RPMI7951 (cell line): ENCODE measurements at places on chromosomes 6 and 20. TPM values are rescaled to one million over a fixed set of nuclear protein-coding genes. Genes with fewer than 3 reads are reported as not detected.

STMND1 gene
- not detected in 2 replicates for total RNA-seq

EPHA7 gene
- total RNA-seq = not detected in 2 replicates

RCAN2 gene
- 0.48 and 0.49 TPM in 2 replicates for total RNA-seq

LY6G6C gene
- not detected in 2 replicates for total RNA-seq

SASH1 gene
- 16.1 and 27.4 TPM in 2 replicates for total RNA-seq

CNKSR3 gene
- total RNA-seq = 4.3 and 5.3 TPM in 2 replicates

TP53TG5 gene
- total RNA-seq = not detected in 2 replicates

ETV7 gene
- 0.24 and 0.39 TPM in 2 replicates for total RNA-seq

EFCAB8 gene
- 0.10 and 1.1 TPM in 2 replicates for total RNA-seq

POPDC3 gene
- 63.6 and 66.4 TPM in 2 replicates for total RNA-seq

SLCO4A1 gene
- total RNA-seq = 60.2 and 62.4 TPM in 2 replicates

KIF25 gene
- total RNA-seq = 0.36 and 0.39 TPM in 2 replicates

RAET1E gene
- 1.6 and 2.0 TPM in 2 replicates for total RNA-seq

BIRC7 gene
- not detected in 2 replicates for total RNA-seq
